ENCODE measurements at places on chromosomes 1 and 21.

DNA sequence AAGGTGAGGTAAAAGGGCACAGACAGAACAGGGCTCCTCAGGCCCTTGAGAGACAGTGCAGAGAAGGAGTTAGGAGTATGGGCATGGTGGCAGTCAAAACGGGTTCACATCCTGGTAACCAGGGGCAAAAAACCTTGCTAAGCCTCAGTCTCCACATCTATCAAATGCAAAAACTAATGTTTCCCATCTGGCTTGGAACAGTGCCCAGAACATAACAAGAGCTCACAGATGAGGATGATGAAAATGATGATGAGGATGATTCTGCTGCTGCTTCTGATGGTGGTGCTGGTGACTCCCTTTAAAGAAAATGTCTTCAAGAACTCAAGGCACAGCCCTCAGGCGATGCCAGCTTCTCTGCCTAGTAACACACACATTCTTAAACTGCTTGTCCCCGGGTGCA, 24.1 kb downstream of the HHIPL2 start:
- no peak for DNase-seq

GRCh38 chr1:93578911-93579825, 102.5 kb downstream of the BCAR3 start:
- no peak for DNase-seq

DNA sequence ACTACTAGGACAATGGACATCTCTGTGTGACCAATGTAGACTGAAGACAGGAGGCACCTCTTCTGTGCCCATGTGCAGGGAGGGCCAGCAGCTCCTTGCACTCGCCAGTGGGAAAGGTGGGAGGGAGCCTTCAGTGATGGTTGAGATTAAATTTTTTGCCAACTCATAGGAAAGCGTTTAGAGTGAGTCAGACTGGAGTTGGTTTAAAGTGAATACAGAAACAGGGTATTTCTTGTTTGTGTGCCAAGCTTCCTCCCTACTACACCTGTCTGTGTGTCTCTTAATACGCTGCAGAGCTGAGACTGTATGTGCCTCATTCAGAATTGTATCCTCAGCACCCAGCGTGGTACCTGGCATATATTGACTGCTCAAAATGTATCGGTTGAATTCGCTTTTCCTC, 13.5 kb upstream of the COL16A1 start:
- DNase-seq: no peak

GRCh38 chr1:197141575-197141974, 4.9 kb downstream of the ASPM start:
- no peak for DNase-seq

GRCh38 chr1:206808615-206809014, 36.3 kb upstream of the IL10 start:
- DNase-seq: no peak

GRCh38 chr1:43978551-43979260, at the start of gene B4GALT2:
TSS of gene B4GALT2 (plus strand) at chr1:43979210. CDS start at chr1:43981161, 1,951 bp downstream.
- DNase-seq: no peak

DNA sequence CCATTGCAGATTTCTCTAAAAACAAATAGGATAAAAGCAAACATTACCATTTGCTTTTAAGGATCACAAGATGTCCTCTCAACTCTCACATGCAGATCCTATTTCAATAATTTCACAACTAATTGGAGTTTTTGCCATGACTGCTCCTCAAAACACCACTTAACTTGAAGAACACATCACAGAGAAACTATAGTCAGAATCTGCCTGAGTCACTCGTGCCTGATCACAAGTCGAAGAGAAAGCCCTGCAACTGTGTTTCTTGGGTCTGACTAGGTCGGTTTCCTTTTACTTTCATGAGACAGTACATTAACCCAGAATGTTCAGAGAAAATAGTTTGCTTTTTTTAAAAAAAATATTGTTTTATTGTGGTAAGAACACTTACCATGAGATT, 46.3 kb upstream of the SMYD2 start:
- no peak for DNase-seq

- no peak for DNase-seq
Measured at GRCh38 chr1:221992427-221992826, 250.5 kb upstream of the DUSP10 start.

DNA sequence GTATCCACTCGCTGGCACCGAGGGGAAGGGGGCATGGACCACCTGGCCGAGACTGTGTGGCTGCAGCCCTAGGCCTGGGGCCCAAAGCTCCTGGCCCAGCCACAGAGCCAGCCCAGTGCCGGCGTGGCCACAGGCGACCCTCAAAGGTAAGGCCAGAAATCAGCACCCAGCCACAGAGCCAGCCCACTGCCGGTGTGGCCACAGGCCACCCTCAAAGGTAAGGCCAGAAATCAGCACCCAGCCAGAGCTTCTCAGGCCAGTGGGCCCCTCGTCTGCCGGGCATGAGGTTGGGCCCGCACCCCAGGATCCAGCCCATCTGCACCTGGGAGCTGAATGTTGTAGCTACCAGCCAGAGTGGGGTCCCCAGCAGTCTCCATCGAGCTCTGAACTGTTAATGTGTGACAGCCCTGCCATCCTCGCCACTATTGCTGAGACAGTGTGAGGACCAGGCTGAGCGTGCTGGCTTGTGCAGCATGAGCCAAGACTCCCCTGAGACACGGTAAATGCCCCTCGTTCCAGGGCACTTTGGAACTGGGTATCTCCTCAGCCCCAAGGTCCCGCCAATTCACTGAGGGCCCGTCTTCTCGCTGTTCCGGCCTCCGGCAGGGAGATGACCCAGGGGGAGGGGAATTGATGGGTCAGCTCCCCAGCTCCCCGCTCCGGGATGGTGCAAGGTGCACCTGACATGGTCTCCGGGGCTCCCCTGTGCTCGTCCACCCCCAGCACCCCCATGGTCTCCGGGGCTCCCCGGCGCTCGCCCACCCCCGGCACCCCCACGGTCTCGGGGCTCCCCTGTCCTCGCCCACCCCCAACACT, 4.7 kb upstream of the FTCD start:
- DNase-seq: no peak

DNA sequence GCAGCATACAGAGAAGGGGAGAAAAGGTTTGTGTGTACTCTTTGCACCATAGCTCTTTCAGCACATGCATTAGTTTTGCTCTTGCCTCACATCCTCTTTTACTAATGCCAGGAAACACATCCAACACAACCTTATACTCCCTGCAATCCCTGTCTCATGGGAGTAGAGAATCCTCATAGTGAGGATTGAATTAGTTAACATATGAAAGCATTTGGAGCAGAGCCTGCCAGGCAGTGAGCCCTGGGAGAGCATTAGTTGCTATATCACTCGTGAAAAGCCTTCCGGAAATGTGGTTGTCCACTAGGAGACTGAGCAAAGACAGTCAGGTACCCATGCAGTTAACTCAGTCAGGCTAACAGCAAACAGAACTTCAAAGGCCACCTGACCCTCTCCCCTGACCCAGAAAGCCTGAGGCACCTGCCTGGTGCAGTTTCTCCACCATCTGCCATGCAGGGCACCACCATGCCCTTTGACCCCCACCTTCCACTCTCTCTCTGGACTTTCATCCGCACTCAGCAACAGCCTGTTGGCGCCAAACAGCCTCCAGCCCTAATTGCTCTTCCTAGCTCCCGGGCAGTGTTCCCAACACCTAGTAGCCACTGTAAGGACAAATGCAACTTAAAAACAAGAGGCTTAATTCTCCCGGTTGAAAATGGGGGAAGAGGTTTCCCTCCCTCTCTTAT, 14.9 kb upstream of the AGT start:
- DNase-seq: no peak

DNA sequence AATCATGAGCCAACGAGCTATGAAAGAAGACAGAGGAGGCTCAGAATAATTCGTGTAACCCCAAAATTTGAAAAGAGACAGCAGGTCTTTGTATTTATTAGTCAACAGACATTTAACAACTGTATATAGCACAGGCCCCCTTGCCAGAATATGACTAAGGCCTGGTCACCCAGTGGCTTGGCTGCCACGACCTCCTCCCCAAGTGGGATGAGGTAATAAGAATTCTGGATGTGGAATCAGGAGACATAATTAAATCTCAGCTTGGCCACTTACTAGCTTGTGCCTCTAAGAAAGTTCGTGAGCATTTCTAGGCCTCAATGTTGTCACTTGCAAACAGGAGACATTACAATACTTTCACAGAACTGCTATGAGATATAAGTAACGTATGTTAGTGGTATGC, 134.2 kb upstream of the TNFSF4 start:
- DNase-seq: no peak
